Panc1 (cell line): ENCODE measurements at places on chromosomes 1 and 21. TPM values are rescaled to one million over a fixed set of nuclear protein-coding genes. Genes with fewer than 3 reads are reported as not detected.

GRCh38 chr1:246020211-246020954 is 486.7 kb downstream of the SMYD3 start:
- no peak for DNase-seq
- H3K27me3 ChIP-seq, result no peaks in the 10 kb centered on the region
- no peak overlapping the region for H3K4me3 ChIP-seq
- H3K27ac ChIP-seq, result no peak overlapping the region

DNA sequence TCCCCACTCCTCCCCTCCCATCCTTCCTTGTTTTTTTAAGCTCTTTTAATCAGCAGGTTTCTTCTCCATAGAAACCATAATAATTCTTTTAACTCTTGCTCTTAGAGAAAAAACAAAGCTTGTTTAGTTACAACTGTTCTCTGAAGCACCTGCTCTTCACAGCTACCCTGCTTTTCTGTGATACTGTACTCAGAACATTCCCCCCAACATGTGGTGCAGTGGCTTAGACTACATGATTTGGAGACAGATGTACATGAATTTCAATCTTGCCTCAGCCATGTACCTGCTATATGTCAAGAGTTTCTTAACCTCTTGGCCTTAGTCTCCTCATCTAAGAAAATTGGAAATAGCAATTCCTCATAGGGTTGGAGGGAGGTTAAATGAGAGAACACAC is 33.5 kb downstream of the LAMC2 start:
- no peak overlapping the region for H3K4me3 ChIP-seq
- no peaks in the 10 kb centered on the region for H3K4me1 ChIP-seq
- H3K27ac ChIP-seq, result no peak overlapping the region

CRYBG2 gene
- total RNA-seq, result 0.64 TPM

HNRNPCL1 gene
- total RNA-seq, result not detected

MAPKAPK2 gene
- 72.4 TPM for total RNA-seq

- no peaks in the 10 kb centered on the region for H3K4me1 ChIP-seq
- H3K27ac ChIP-seq, result no peak overlapping the region
- no peaks in the 10 kb centered on the region for H3K27me3 ChIP-seq
- no peaks in the 10 kb centered on the region for H3K36me3 ChIP-seq
- no peak for DNase-seq
- H3K4me3 ChIP-seq, result no peak overlapping the region
Measured at GRCh38 chr1:160369087-160369486, 2.2 kb downstream of the NHLH1 start.

TIE1 gene
- 0.28 TPM for total RNA-seq

DNA sequence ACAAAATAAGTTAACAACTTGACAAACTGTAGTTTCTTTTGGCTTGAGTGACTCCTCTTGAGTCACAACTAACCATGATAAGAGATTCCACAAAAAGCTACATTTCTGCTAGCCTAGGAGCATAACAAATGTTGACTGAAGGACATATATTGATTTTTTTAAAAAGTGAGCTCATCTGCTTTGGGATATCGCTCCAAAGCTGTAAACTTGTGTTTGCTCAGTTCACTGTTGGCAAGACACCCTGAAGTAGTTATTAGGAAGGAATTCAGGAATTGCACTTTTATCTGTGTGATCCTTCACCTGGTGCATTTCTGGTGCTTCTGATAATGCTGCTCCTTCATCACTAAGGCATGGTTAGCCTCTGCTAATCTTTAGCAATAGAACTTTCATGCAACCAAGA is 23.7 kb downstream of the RWDD3 start:
- no peak overlapping the region for H3K4me3 ChIP-seq
- H3K27me3 ChIP-seq, result no peaks in the 10 kb centered on the region
- DNase-seq, result no peak

DNA sequence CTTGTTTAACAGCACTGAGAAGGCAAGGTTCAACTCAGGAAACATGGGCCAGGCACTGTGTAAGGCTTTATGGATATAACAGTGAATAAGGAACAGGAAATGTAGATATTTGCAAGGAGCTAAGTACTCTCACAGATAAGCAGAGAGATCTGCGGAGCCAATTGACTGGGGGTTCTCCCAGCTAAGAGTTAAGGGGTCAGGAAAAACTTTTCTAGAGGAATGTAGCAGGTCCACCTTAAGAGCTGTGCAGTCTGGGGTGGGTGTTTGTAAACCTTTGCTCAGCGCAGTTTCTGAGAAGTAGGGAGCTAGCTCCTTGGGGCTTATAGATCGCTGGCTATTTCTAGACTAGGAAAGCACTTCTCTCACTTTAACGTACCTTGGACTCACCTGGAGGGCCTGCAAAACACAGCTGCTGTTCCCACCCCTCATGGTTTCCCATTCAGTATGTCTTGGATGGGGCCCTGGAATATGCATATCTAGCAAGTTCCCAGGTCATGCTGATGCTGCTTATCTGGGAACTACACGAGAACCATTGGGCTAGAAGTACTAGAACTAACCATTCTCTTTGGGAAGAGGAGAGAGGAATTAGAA is 51.7 kb downstream of the TLCD4 start:
- H3K36me3 ChIP-seq, result no peaks in the 10 kb centered on the region
- no peaks in the 10 kb centered on the region for H3K27me3 ChIP-seq
- no peaks in the 10 kb centered on the region for H3K4me1 ChIP-seq

DNA sequence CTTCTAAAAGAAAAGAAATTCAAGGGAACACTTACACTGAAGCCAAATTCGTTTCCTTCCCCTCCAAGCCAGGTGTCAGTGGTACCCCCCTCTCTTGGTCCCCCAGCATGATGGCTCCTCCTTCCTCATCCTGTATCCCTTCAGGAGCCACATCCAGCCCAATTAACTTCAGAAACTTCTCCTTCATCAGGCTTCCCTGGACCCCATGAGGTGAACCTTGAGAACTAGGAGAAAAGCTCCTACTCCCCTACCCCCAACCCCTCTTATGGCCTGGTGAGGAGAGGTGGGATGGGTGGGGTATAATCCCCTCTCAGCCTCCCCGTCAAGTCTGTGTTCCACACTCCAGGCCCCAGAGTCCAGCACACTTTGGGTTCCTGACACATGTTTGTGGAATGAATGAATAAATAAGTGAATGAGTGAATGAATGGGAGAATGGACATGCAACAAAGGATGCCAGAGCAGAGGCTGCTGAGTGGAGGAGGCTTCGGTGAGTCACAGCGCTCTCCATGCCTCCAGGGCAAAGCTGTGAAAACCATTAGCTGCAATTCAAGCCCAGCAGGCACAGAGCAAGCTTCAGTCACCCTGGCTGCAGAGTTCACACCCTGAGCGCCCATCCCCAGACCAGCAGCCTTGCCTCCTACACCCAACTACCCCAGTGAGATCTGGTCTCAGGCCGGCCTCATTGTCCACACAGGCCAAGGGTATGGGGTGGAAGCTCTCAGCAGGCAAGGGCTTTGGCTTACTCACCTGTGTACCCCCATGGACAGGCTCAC is 43.8 kb downstream of the BATF3 start:
- DNase-seq, result no peak
- H3K36me3 ChIP-seq, result no peaks in the 10 kb centered on the region
- no peak overlapping the region for H3K27ac ChIP-seq

GRCh38 chr1:63512584-63512983 is 10.4 kb downstream of the ITGB3BP start:
- H3K4me3 ChIP-seq, result no peak overlapping the region
- H3K36me3 ChIP-seq, result peaks cover 10% of the 10 kb centered on the region; the same call in 1 of the 2 replicates
- no peak for DNase-seq
- no peak overlapping the region for H3K27ac ChIP-seq
- no peaks in the 10 kb centered on the region for H3K27me3 ChIP-seq

GJA8 gene
- total RNA-seq, result not detected

DNA sequence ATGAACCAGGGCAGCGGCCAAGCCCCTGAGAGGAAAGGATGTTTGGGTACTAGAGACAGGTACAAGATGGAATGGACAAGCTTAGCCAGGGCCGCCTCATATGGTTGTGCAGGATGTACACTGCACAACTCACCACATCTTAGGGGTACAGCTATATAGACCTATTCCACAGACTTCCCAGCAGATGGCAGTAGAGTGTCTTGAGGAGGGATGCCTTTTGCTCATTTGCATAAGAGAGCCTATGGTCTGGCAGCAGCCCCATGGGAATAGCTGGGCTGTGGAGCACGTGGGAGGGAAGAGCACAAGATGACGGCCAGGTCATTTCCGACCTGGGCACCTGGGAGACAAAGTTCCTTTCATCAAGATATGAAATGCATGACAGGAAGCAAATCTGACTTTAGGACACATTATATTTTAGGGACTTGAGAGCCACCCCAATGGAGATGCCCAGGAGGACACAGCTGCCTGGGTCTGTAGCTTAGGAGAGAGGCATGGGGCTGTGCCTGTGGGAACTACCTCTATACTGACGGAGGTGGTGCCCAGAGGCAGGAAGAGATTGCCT is 215.5 kb downstream of the KCNJ6 start:
- H3K27me3 ChIP-seq, result no peaks in the 10 kb centered on the region
- no peak overlapping the region for H3K4me3 ChIP-seq
- H3K27ac ChIP-seq, result no peak overlapping the region

- H3K27ac ChIP-seq, result no peak overlapping the region
- no peak for DNase-seq
- H3K27me3 ChIP-seq, result peaks cover 5% of the 10 kb centered on the region
- H3K36me3 ChIP-seq, result no peaks in the 10 kb centered on the region
Measured at GRCh38 chr1:89457046-89457445, 67.6 kb upstream of the LRRC8B start.

SPATA46 gene
- total RNA-seq, result not detected

DNA sequence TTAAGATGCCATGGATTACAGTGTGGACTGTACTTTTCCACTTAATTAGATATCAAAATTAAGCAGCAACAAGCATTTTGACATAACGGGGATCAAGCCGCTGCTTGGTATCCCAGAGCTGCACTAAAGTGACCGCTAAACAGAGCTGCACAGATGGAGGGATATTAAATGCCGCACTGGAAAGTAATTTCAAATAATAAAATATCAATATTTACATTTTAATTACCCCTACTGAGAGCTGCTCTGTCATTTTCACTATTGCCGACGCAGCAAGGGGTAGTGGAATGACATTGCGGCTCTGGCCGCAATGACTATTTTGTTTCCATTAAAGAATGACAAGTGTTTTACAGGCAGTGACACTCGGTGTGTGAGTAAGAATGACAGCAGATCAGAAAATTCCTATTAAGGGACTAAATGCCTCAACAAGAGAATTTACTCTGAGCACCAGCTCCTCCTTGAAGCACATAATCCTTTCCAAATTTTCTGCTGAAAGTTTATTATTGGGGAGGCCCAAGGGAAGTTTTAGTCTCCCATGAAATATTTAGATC is 109.1 kb upstream of the USH2A start:
- H3K4me1 ChIP-seq, result no peaks in the 10 kb centered on the region; the same call in 1 of the 2 replicates
- no peak overlapping the region for H3K4me3 ChIP-seq
- no peaks in the 10 kb centered on the region for H3K27me3 ChIP-seq
- H3K36me3 ChIP-seq, result no peaks in the 10 kb centered on the region
- no peak for DNase-seq

DNA sequence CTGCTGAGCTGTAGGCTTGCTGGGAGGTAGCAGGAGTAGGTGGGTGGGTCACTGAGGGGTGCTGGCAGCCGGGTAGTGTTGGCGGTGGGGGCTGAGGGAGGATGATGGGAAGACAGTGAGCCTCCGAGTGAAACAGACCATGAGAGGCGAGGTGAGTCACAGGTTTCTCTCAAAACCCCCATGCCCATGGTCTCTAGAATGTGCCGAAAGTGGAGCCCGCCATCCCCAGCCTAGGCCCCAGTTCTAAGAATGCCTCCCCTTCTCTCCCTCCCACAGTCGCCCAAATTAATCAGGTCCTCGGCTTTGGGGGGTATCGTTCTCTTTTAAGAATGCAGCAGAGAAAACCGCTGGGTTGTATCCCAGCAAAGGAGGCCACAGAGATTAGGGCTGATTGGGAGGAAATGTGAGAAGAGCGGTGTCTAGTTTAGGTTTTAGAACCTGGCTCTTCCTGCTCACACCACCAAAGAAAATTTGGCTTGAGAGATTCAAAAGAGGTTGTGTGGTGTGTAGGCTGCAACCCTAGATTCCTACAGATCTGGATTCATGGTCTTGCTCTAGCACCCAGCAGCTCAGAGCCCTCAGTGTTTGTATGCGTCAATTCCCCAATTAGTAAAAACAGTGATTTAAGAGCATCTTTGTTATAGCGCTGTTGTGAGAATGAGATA is 27.7 kb upstream of the IL19 start:
- H3K36me3 ChIP-seq, result no peaks in the 10 kb centered on the region
- no peak overlapping the region for H3K4me3 ChIP-seq
- H3K27ac ChIP-seq, result no peak overlapping the region
- H3K27me3 ChIP-seq, result no peaks in the 10 kb centered on the region
- H3K4me1 ChIP-seq, result no peaks in the 10 kb centered on the region

PTPN22 gene
- not detected for total RNA-seq

PRDM16 gene
- total RNA-seq, result 22.3 TPM

RXRG gene
- total RNA-seq, result not detected

- H3K27ac ChIP-seq, result no peak overlapping the region
- no peak for DNase-seq
- no peaks in the 10 kb centered on the region for H3K27me3 ChIP-seq
- no peaks in the 10 kb centered on the region for H3K36me3 ChIP-seq
- no peak overlapping the region for H3K4me3 ChIP-seq
- H3K4me1 ChIP-seq, result no peaks in the 10 kb centered on the region
Measured at GRCh38 chr1:200184196-200184595, 156.7 kb downstream of the NR5A2 start.

TFF1 gene
- 0.36 TPM for total RNA-seq

DNA sequence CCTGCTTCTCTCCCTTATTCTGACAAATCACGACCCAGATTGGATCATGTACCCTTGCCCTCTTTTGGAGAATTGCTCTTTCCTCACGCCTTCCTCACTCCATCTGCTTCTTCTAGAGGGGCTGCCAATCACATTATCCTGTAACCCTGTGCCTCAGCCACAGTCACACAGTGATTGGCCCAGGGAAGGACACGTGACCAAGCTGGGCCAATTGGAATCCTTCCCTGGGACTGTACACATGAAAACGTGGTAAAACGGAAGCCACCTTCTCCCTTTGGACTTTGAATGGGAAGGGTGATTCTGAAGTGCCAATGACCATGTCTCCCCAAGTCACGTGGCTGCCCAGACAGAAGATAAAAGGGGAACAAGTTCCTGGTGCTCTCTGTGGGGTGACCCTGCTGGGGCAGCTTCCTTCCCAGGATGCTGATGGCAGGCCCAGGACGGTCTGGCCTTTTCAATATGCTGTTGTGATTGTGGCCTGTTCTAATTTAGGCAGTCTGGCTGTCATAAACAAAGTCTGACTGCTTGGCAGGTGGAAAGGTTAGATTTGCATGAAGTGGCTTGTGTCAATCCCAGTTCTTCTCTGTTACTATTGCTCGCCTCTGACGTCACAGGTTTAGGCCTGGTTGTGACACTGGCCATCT is 92.9 kb downstream of the UBIAD1 start:
- H3K36me3 ChIP-seq, result no peaks in the 10 kb centered on the region
- no peaks in the 10 kb centered on the region for H3K4me1 ChIP-seq
- H3K27ac ChIP-seq, result no peak overlapping the region

GRCh38 chr1:181044449-181044966 is 10.7 kb downstream of the MR1 start:
- no peaks in the 10 kb centered on the region for H3K27me3 ChIP-seq
- H3K4me1 ChIP-seq, result peaks cover 4% of the 10 kb centered on the region; the same call in 1 of the 2 replicates
- no peak for DNase-seq
- peak overlapping the region; percentile 44; the same call in 1 of the 2 replicates for H3K27ac ChIP-seq

ECE1 gene
- 192 TPM for total RNA-seq

PBXIP1 gene
- total RNA-seq, result 40.7 TPM

GRCh38 chr1:162633081-162633762 is 958 bp downstream of the DDR2 start:
- DNase-seq, result no peak
- no peak overlapping the region for H3K27ac ChIP-seq
- no peaks in the 10 kb centered on the region for H3K27me3 ChIP-seq
